ENCODE measurements at places on chromosomes 7 and 10.

DNA sequence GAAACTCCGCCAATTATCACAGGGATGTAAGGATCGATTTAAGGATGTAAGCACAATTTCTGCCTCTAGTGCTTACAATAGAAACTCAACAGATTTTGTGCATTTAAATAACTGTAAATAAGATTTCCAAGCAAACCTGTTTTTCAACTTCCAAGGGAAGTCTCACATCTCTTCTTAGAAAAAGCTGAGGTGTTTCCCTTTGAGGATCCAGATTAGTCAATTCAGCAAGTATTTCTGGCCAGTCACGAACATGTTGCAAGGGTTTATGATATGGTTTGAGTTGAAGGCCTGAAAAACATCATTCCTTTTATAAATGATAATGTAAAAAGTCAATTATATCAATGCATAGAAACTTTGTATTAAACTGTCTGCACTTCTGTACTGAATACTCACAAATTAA is 23.9 kb downstream of the KRIT1 start:
- DNase-seq = no peak

DNA sequence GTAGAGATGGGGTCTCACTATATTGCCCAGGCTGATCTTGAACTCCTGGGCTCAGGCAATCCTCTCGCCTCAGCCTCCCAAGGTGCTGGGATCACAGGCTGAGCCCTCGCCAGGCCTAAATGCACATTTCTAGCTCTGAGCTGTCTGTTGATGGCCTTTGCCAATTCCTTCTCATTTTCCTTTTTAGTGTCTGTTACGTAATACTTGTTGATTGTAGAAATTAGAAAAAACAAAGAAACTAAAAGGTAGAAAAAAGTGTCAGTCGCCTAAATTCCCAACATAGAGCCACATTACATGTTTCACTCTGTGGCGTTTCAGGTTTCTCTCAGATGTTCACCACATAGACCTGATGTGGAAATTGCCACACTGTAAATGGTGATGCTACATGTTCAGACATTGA is 44.0 kb upstream of the RASGEF1A start:
- DNase-seq = no peak

- no peak for DNase-seq
Observed at GRCh38 chr7:115642194-115642593, 388.4 kb downstream of the TFEC start.

GRCh38 chr10:75272896-75273295 is 37.1 kb upstream of the COMTD1 start:
- no peak for DNase-seq

DNA sequence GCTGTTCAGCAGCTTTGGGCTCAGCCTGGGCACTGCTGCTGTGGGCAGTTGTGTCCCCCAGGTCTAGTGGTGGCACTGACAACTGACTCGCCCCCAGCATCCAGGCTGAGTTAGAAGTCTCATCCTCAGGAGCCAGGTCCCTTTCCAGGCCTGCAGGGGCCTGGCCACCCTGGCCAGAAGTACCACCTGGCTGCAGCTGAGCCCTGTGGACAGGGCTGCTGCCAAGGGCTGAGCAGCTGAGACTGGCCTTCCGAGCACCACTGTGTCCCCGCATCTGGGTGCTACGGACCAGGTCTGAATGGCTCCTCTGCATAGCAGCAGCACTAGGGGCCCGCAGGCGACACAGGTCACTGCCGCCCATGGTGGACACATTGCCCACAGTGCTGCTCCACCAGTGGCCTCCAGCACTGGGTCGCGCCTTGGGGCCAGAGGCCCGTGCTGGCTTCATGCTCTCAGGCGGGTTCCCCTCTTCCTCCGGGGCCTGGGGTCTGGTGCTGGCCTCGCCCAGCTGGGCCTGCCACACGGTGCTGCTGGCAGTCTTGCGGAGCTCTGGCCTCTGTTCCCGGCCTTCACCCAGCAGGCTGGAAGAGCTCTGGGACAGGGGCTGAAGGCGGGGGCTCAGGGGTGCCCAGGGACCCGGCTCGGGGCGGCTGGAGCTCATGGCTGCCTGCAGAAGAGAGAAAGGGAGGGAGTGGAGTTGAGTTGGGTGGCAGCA is 6.2 kb downstream of the GPRIN2 start:
- DNase-seq = no peak

DNA sequence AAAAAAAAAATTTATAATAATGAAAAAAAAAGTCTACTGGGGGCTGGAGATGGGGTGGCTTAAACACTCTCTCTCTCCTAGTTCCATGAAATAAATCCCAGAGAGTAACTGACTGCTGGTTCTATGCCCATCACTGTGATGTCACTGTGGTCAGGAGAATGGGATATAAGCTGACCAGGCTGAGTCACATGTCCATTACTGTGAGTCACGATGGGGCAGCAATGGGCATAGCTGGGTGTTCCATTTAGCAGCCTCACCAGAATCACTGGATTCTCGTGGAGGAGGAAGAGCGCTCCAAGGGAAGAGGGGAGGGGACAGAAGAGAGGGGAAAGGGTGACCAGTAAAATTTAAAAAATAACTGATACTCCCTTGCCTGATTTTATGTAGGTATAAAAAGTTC is 37.1 kb downstream of the MASTL start:
- peak; percentile 83 for DNase-seq
